Right renal pelvis (tissue), 4 donors: ENCODE measurements at places on chromosomes 1 and 21. TPM values are rescaled to one million over a fixed set of nuclear protein-coding genes. Genes with fewer than 3 reads are reported as not detected.

The CTSE gene
- 0.23 TPM for polyA plus RNA-seq

The PALMD gene
- polyA plus RNA-seq, result 2.2 TPM

The PRMT6 gene
- 51.1 TPM for polyA plus RNA-seq

The SELP gene
- polyA plus RNA-seq, result 7.4 TPM

The PINK1 gene
- 70.3 TPM for polyA plus RNA-seq

The GFI1 gene
- 0.36 TPM for polyA plus RNA-seq

The TCEA3 gene
- polyA plus RNA-seq, result 49.0 TPM

The GPR37L1 gene
- 0.04 TPM for polyA plus RNA-seq

The PPIAL4G gene
- 0.05 TPM for polyA plus RNA-seq

- no peak for DNase-seq
These were observed 222.6 kb upstream of the DPYD start for GRCh38 chr1:98143403-98143802.

DNA sequence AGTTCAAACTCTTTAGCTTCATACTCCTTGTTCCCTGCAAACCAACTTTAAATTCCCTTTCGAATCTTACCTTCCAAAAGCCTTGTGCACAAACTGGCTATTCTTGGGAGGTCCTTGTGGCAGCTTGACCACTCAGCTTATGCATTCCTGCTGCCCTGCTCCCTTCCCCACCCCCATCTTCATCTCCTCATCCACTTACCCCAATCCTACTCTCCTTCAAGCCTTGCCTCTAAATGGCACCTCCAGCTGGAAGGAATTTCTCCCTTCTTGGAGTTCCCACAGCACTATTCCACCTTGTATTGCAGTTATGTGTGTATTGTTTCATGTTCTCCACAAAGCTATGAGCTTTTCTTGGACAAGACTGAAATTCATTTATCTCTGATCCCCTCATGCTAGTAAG, 15.3 kb upstream of the DIRAS3 start:
- DNase-seq, result no peak

DNA sequence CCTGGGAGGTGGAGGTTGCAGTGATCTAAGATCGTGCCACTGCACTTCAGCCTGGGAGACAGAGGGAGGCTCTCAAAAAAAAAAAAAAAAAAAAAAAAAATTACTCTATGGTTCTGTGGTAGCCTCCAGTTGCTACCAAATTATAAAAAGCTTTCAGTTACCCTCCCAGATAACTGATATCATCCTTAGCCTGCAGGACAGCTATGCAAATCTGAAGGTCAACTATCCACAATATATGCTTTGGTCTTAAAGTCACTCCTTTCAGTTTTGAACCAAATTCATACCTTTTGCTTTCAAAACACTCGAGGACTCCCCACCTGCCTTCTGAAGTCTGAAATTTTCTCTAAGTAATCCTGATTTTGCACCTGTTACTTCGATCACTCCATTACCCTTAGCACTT, 3.1 kb downstream of the MIXL1 start:
- DNase-seq, result no peak

DNA sequence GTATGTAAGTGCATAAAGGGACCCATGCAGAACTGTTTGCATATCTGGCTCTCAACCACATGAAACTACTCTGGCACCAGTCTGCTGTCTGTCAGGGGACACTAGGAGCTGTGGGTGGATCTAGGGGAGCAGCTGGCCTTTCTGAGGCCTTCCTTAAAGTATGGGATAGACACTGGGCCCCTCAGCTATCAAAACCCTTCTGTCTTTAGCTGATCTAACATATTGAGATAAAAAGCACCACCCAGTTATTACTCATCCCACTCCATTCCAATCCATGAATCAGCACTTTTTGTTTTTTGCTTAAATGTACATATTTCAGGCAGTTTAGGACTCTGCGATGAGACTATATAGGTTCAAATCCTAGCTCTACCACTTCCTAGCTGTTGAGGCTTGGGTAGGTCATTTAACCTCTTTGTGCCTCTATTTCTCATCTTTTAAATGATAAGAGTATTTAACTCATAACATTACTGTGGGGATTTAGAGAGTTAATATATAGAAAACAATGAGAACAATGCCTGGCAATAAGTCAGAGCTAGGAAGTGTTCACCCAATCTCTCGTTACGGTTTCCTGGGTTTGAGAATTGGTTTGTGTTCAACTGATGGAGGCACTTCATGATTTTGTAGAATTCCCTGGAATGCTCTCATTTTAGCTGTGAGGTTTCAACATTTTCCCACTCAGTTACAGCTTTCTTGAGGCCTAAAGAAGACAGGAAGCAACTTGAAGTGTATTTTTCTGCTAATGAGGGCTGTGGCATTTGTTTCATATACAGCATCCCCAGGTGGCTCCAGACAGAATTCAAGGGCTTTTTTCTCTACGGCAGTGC, 68.9 kb downstream of the LRIG2 start:
- no peak for DNase-seq

DNA sequence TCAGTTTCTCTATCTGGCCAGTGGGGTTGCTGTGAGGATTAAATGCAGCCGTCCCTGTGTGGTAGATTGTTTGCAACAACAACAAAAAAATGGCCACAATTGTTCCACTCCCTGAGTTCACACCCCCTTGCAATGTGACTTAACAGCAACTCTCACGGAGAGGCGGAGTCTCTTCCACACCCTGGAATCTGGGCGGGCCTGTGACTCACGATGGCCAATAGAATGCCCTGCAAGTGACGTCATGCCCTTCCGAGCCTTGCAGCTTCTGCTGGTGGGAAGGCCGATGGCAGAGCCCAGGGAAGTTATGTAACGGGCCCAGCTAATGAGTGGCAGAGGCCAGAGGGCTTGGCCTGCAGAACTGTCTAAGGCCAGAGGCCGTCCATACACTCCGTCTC, 87.9 kb downstream of the RIPK4 start:
- peak; percentile 91 for DNase-seq

DNA sequence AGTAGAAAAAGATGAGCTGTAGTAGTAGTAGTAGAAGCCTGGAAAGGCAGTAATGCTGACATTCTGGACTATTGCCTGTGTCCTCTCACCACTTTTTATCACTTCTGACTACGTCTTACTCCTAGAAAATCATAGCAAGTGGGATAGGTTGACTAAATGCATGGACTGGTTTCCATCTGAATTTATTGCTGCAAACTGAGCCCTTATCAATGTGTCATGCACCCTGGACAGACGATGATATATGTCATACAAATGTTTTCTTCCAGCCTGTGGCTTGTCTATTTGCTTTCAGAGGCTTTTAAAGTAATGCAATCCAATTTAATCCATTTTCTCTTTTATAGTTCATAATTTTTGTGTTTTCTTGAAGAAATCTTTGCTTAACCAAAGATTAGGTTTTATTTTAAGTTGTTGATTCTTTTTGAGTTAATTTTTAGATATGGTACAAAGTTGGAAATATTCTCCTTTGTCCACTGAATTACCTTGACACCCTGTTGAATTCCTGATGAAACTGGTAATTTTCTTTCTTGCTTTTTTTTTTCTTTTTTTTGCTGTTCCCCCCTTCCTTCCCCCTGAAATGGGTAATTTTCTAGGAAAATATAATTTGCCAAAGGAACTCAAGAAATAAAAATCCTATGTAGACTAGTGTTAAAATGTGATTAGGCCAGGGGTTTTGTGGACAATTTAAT, 47.1 kb downstream of the PHACTR4 start:
- no peak for DNase-seq

GRCh38 chr1:90336552-90337324, 341.8 kb downstream of the ZNF326 start:
- no peak for DNase-seq

DNA sequence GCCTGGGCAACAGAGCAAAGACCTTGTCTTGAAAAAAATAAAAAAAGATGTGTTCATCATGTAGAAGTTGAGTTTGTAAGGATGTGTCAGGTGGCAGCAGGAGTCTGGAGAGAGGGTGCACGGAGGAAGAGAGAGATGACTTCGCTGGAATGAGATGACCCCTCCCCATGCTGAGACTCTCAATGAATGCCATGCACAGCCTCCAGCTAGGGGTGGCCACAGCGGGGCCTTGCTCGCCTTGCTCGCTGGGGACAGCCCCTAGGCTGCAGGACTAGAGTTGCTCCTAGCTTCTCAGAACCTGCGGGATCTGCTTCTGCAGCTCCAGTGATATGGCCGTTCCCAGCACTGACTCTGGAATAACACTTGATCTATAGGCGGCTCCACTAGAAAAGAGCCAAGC, 6.6 kb upstream of the C2CD2 start:
- no peak for DNase-seq

- DNase-seq, result no peak
These were observed 10.0 kb upstream of the TGFBR3 start for GRCh38 chr1:91895832-91896556.

DNA sequence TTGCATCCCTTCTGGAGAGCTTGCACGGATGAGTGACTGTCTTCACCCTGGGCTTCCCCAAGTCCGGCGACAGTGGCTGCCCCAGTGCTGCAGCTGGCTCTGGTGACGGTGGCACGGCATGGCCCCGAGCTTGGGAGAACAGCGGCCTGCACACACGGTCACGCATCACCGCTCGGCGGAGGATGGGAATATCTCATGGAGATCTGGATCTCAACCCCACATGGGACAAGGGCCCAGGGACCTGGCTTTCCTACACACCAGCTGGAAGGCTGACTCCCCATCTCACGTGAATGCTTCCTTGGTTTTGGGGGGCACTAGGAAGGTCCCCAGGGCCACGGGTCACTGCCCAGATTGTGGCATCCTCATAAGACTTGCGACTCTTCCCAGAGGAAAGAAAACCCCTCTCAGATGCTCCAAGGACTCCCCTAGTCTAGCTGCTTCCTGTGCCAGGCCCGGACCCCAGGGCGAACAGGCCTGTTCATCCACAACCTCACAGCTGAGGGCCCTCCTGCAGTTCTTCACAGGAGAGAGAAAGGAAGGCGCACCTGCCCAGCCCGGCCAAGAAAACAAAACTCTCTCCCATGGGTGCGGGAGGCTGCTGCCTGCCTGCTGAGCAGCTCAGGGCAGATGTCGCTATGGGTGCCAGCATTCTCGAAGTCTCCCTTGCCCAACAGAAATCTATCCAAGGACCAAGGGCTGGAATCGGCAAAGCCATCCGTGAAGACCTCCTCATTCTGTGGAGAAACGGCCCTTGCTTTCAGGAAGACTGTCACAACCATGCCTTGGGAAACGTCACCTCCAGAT, 9.9 kb downstream of the CFAP410 start:
- DNase-seq, result no peak

GRCh38 chr1:208433971-208434370, 189.8 kb upstream of the PLXNA2 start:
- no peak for DNase-seq

GRCh38 chr1:87926131-87926830, 597.6 kb downstream of the LMO4 start:
- DNase-seq, result no peak

- DNase-seq, result no peak
These were observed 744 bp upstream of the WDR26 start for GRCh38 chr1:224435318-224435763.
